ENCODE measurements at places on chromosomes 5 and 9. TPM values are rescaled to one million over a fixed set of nuclear protein-coding genes. Genes with fewer than 3 reads are reported as not detected.
A peak's percentile ranks its signal among the peaks of the same experiment; 100 is the strongest.

Gene RGS3
- 94.7 TPM for polyA plus RNA-seq

Gene SLC4A9
- polyA plus RNA-seq, result not detected

Gene ACSL6
- polyA plus RNA-seq, result 0.48 TPM

Gene PALM2AKAP2
- polyA plus RNA-seq, result 71.7 TPM

Gene ENTREP1
- polyA plus RNA-seq, result 189 TPM

Gene CEL
- 1.3 TPM for polyA plus RNA-seq

Gene SLC23A1
- 0.06 TPM for polyA plus RNA-seq

Gene SPINK7
- not detected for polyA plus RNA-seq

Gene OBP2B
- polyA plus RNA-seq, result not detected

Gene CBY3
- polyA plus RNA-seq, result 0.18 TPM

Gene DMRT3
- polyA plus RNA-seq, result not detected

Gene ANXA2R
- 0.46 TPM for polyA plus RNA-seq

DNA sequence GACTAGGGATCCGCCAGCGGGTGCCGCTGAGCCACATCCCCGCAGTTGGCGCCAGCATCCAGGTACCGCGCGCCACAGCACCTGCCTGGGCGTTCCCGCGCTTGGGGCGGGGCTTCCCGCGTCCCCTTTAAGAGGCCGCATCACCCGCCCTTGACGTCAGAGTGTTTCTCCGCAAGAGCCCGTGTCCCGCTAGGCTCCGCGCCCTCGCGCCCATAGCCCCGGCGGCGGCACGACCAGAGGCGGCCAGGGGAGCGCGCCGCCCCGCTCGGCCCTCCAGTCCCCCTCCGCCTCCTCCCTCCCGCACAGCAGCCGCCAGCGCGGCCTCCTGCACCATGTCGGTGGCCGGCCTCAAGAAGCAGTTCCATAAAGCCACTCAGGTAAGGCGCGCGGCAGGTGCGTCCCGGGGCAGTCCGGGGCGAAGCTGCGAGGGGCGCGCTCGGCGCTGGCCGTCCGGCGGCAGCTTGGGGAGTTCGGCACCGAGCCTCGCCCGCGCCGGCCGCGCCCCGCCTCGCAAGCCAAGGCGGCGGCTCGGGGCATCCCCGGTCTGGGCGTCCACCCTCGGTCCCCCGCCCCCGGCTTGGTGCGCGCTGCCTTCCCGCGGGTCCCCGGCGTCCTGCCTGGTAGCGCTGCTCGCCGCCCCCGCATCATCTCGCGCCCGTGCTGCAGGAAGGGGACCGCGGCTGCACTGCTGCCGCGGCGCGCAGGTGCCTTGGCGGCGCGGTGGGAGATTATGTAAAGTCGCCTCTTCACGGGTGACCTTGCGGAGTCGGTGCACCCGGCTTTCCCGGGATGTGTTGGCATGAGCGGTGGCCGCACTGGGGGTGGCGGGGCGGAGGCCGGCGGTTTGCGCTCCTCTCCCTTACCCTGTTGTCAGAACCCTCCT, at the start of gene SH3GL2:
TSS of gene SH3GL2 (plus strand) at position 156 of the 883 bp plus-strand sequence.
- peak; percentile 44 for DNase-seq

- DNase-seq, result no peak
Observed at GRCh38 chr5:172418862-172419814, 35.2 kb downstream of the SH3PXD2B start.

DNA sequence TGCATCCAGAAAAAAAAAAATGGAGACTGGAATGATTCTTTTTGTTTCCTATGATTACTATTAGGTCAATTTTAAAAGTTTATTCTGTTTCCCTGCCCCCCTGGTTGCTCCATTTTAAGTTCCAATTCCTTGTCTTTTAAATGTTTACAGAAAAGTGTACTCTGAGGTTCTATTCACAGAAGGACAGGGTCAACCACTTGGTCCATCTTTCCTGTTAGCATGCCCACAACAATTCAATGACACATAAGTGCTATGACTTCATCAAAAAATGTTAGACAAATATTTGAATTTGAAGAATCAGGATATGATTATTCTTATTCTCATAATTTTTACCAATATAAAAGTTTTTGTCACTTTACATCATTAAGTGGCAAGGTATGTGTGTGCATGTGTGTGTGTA, 123.7 kb downstream of the PDE4D start:
- no peak for DNase-seq

- peak; percentile 30 for DNase-seq
Observed at GRCh38 chr5:3056866-3057265, 305.4 kb upstream of the IRX2 start.

- DNase-seq, result no peak
Observed at GRCh38 chr5:5178136-5178535, 38.0 kb downstream of the ADAMTS16 start.

DNA sequence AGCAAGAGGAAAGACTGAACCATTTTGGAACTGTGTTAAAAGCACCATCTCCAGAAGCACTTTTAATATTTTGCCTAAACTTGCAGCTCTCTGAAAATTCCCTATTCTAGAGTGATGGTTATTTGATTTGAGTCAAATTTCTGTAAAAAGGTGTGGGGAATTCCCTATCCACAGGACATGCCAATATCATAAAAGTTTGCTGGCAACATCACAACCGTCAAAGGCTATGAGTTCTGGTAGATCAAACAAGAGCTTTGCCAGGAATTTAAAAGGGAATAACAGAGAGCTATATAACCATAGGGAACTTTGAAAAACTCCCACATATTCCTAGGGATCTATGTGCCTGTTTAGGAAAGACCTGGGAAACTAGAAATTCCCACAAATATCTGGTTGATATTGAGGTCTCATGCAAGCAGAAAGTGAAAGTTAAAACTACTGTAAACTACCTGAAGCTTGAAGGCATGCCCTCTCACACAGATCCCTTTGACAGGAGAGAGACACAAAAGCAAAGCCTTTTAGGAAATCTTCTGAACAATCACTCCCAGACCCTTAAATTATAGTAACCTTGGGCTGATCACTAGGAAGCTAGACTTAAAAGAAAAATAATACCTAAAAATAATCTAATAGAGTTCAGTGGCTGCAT, 549.9 kb downstream of the ANXA1 start:
- DNase-seq, result no peak

GRCh38 chr5:34867660-34868059, 28.7 kb downstream of the TTC23L start:
- DNase-seq, result no peak

- no peak for DNase-seq
Observed at GRCh38 chr9:78899006-78899405, 602.1 kb downstream of the PSAT1 start.

GRCh38 chr5:44565360-44565759, 176.1 kb upstream of the FGF10 start:
- no peak for DNase-seq

- no peak for DNase-seq
Observed at GRCh38 chr5:66498791-66499207, 97.4 kb upstream of the MAST4 start.

DNA sequence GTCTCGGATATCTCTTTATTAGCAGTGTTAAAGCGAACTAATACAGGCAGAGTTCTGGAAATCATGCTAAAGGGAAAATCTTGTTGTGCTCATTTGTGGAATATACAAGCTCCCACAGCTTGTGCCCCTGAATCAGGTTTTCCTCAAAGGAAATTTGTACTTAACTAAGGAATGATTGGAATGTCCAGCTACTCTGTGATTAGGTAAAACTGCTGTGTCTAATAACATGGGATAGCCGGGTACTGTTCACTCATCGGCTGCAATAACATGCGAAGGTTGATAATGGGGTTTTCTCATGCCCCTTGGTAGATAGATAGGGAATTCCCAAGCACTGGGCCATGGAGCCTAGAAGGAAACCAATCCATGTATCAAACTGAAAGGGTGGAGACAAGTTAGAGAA, 306.7 kb downstream of the NR2F1-AS1 start:
- DNase-seq, result peak; percentile 35

DNA sequence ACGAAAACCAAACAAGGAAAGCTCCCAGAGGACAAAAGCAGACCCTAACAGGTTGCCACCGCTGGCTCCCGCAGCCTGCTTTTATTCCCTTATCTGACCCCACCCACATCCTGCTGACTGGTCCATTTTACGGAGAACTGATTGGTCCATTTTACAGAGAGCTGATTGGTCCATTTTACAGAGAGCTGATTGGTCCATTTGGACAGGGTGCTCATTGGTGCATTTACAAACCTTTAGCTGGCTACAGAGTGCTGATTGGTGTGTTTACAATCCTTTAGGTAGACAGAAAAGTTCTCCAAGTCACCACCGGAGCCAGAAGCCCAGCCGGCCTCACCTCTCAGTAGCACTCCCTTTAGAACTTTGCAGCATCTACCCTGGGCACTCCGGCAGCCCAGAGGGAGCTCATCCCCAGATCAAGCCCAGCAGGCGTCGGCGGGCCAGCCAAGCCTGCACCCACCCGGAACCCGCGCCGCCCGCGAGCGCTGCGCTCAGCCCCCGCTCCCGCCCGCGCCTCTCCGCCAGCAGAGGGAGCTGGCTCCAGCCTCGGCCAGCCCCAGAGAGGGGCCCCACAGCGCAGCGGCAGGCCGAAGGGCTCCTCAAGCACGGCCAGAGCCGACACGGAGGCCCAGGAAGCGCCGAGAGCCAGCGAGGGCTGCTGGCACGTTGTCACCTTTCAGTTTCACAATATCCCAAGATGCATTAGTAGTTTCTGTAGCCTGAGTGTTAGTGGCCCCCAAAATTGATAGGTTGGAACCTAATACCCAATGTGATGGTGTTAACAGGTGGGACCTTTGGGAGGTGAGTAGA, 35.3 kb upstream of the CLPTM1L start:
- peak; percentile 77 for DNase-seq

DNA sequence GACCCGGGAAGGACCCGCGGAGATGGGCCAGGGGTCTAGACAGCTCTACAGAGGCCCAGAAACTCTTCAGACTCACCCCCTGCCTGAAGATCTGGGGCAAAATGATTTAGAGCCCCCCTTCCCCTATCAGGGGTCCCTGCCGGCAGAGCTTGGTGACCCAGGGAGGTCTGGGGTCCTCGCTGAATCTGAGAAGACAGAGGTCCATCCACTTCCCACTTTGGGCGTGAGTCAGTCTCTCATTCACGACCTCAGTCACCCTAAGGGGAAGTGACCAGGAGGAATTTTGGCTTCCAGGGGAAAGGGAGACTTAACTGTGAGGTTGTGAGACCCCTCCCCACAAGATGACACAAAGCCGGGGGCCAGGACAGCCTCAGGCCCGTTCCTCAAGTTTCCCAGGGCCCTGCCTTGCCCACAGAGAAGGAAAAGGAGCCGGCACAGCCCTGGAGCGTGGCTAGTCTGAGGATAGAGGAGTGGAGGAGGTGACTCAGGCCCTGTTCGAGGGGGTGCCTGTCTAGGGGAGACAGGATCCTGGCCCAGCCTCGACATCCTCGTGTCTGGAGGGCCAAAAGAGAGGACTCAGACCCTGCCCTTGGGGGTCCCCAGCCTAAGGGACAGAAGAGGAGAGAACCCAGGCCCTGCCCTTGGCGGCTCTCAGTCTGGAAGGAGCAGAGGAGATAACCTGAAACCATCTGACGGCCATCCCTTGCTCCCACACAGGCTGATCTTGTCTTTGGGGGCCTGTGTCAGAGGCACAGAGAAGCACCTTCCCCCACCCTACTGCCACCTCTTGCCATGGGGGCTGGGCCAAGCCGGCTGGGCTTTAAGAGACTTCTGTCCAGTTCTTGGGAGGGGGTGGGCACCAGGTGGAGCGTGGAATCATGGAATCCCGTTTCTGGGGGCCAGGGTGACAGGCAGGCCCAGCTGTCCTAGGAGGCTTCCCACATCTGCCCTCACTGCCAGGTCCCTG, 889 bp downstream of the PDLIM4 start:
- peak; percentile 52 for DNase-seq

GRCh38 chr5:116516021-116516420, 58.6 kb downstream of the SEMA6A start:
- DNase-seq, result no peak

DNA sequence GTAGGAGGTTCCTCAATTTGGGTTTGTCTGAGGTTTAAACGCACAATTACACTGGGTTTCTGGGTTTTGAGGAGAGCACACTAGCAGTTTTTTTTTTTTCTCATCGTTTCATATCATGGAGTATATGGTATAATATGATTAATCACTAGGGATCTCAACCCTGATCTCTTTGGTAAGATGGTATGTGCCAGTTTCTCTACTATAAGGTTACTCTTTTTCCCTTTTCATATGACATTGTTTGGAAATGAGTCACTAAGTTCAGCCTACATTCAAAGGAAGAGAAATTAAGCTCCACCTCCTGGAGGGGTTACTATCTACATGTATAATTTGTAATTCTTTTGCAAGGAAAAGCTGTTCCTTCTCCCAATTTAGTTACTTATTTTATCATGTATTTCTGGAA, 35.2 kb downstream of the MTRR start:
- DNase-seq, result no peak

DNA sequence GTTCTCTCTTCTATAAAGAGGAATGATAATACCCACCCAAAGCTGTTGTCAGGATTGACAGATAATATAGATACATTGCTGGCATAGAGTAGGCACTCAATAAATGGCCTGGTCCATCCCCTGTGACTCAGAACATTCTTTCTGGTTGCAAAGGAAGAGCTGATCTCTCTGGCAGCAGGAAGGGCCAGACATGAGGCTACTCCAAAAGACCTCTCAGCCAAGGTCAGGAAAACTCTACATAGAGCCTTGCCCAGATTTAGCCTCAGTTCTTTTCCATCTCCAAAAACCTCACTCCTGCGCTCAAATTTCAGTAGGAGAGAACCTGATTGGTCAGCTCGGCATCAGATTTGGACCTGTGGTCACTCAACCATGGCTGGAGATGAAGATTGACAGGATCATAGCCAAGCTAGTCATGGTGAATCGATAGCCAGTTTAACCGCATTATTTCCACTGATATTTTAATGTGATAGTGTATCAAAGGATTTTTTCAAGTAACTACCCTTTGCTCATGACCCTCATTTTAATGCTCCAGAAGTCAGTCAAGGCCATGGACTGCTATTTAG, 319.6 kb downstream of the DRD1 start:
- DNase-seq, result no peak

GRCh38 chr5:172110260-172110815, 77.7 kb downstream of the STK10 start:
- no peak for DNase-seq

DNA sequence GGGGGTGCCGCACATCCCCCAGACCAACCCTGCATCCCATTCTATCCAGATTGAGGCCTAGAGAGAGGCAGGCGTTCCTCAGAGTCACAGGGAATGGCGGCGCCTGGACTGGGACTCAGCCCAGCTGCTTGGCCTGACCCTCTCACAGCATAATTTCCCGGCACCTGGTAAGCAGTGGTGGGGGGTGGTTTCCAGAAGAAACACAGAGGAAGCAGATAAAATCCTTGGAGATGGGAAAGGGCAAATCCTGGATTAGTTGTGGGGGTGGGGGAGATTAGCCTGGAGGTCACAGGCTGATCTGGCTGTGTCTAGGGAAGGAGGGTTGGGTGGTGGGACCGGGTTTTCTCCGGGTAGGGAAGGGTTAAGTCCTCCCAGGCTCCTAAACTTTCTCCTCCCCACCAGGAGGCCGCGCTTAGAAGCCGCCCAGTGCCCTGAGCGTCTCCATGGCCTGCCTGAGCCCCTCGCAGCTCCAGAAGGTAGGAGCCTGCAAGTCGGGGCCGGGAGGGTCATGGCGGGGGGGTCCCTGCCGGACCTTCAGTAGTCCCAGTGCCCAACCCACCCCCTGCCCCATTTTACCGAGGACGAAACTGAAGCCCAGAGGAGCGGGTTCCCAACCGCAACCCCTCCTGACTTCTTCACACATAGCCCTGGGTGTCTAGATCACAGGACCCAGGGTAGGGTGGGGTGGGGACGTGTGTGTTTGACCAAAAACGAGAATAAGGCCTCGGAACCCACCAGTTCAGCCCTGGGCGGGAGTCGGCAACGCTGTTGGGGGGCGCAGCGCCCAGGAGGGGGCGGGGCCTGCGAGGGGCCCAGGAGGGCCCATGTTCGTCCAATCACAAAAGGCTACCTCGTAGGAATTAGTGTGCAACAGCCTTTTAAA, 1.3 kb downstream of the PHYHD1 start:
- DNase-seq, result peak; percentile 83

GRCh38 chr5:10202089-10202910, 47.4 kb downstream of the ATPSCKMT start:
- no peak for DNase-seq
